ENCODE measurements at places on chromosomes 16 and 17.
A peak's percentile ranks its signal among the peaks of the same experiment; 100 is the strongest.

DNA sequence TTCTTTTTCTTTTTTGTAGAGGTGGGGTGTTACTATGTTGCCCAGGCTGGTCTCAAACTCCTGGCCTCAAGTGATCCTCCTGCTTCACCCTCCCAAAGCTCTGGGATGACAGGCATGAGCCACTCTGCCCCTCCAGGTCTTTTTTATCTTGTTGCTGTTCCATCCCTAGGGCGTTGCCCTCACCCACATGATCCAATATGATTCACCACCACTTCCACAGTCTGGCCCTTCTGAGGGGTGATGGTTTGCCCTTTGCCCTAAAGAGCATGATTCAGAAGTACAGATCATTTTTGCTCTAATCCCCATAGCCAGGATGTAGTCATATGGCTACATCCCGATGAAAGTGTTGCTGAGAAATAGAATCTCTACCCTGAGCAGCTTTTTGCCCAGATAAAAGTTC is 18.8 kb downstream of the STX4 start:
- peak; percentile 95 for DNase-seq

DNA sequence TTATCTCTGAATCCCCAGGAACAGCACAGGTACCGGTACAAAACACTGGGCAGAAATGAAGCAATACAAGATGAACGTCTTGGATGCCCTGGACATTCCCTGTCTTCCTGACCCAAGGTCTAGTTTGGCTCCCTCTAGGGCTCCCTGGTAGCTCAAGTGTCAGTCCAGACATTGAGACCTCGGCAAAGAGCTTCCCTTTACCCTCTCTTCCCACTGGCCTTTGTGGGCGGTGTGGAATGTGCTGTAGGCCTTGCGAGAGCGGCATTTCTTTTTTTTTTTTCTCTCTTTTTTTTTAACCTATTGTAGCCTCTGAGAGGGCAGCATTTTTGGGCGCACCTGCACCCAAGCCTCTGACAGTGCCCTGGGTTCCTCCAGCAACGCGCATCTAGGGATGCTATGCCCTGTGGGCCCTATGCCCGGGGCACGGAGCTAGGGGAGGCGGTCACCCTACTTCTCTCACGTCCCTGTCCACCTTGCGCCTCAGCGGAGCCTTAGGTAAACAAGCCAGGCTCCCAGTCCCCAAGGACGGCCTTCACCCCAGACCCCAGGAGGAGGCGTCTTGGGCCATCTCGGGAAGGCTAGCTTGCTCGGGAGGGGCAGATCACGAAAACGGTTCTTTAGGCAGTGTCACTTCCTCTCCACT is 1.2 kb upstream of the NFATC3 start:
- peak; percentile 55 for DNase-seq

GRCh38 chr16:1817716-1818115 is 8.9 kb downstream of the HAGH start:
- DNase-seq = no peak

- no peak for DNase-seq
These were observed 25.2 kb upstream of the SMPD3 start for GRCh38 chr16:68473358-68474070.

GRCh38 chr16:2147981-2148671 is at the start of gene RAB26:
RAB26 (plus strand) TSS chr16:2148625; CDS start chr16:2148784, 159 bp downstream.
- DNase-seq = peak; percentile 50

- peak; percentile 83 for DNase-seq
These were observed 216.7 kb downstream of the RPTOR start for GRCh38 chr17:80761110-80761871.

DNA sequence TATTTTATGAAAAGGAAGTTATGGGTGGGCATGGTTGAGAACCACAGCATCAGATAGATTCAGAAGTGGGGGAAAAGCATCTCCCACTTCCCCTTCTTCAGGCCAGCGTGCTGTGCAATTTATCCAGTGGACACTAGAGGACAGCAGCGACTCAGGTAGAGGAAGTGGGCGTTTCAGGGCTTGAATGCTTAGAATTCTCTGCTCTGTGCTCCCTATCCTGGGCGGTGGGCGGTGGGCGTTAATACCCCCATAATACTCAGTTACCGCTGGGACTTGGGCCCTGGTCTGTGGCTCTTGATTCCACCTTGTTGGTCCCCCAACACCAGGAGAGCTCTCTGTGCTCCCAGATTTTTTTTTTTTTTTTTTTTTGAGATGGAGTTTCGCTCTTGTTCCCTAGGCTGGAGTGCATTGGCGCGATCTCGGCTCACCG is 3.7 kb upstream of the LYZL6 start:
- peak; percentile 42 for DNase-seq

DNA sequence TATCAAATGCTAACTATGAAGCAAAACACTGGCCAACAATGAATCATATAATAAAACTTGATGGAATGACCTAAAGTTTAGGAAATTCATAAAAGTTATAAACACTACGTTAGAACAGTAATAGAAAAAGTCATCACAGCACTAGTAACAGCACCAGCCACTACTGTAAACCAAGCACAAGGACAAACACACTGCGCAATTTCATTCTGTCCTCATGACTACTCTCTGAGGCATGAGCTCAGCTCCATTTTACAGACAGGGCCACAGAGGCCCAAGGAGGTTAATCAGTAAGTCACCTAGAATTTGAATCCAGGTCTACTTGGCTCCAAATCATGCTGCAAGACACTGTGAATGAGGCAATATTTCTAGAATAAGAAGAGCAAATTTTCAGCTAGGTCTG is 13.4 kb downstream of the EMC8 start:
- DNase-seq = no peak

DNA sequence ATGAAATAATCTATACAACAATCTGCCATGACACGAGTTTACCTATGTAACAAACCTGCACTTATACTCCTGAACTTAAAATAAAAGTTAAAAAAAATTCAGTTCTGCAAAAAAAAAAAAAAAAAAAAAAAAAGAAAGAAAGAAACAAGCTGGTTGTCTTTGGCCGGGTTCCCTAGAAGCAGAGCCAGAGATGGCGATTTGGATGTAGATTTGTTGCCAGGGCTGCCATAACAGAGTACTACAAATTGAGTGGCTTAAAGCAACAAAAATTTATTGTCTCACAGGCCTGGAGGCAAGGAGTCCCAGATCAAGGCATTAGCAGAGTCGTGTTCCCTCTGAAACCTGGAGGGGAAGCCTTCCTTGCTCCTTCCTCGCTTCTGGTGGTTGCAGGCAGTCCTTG is 20.4 kb downstream of the SYT17 start:
- no peak for DNase-seq

DNA sequence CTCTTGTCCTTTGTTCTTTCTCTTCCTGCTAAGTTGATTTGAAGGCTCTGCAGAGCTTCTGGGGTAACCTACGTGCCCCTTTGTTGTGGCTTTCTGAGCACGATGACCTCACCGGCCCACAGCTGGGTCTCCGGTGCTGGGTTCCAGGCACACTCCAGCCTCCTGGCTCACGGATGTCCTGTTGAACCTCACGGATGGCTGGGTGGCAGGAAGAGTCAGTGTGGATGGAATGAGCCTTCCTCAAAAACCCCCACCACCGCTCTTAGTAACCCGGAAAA is 116.0 kb downstream of the SOCS1 start:
- DNase-seq = no peak
